Stimulated activated CD4-positive, alpha-beta T cell treated with anti-CD3 and anti-CD28 coated beads, Interleukin-1b, Interleukin-23, amount 100 ng/mL, for 24 hours (primary cell): ENCODE measurements at places on chromosomes 4 and X.

DNA sequence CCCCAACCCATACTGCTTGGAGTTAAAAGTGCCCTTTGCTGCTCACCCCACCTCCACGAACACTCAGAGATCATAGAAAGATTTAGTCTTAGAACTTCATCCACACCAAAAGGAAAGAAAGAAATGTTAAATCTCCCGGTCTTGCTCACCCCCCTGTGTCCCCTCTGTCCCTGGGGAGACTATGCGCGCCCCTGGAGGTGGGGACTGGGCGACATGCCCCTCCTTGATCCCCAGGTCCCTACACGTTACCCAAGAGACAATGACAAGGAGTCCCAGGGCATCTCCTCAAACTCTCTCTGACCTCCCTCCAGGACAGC lies 620 bp downstream of the ITM2A start:
- DNase-seq = no peak

- DNase-seq = no peak
Measured at GRCh38 chrX:28981952-28982351, 394.7 kb downstream of the IL1RAPL1 start.

- DNase-seq = no peak
Measured at GRCh38 chrX:120690344-120690743, 60.5 kb upstream of the C1GALT1C1 start.

GRCh38 chr4:158767451-158767850 lies 1.4 kb upstream of the FNIP2 start:
- no peak for DNase-seq

- no peak for DNase-seq
Measured at GRCh38 chr4:138182838-138183426, 59.2 kb downstream of the SLC7A11 start.

DNA sequence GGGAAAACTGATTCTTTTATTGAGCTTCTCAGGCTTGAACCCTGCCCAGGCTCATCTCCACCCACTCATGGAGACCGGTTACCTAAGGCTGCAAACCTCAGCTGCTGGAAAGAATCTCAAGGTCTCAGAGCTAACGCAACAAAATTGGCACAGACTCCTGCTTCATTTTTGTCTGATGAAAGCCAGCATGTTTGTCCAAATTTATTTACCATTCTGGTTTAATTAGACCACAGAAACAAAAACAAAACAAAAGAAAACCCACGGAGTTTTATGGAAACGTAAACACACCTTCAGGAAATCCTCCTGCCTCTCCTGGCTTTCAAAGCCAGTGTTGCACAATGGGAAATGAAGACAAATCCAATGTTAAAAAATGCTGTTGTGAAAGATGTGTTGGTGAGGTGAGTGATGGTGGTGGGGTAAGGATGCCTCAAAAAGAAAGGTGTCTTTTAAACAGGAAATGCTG lies 56.4 kb upstream of the PDLIM3 start:
- DNase-seq = no peak

GRCh38 chrX:121831601-121832000 lies 784.2 kb downstream of the GLUD2 start:
- no peak for DNase-seq

DNA sequence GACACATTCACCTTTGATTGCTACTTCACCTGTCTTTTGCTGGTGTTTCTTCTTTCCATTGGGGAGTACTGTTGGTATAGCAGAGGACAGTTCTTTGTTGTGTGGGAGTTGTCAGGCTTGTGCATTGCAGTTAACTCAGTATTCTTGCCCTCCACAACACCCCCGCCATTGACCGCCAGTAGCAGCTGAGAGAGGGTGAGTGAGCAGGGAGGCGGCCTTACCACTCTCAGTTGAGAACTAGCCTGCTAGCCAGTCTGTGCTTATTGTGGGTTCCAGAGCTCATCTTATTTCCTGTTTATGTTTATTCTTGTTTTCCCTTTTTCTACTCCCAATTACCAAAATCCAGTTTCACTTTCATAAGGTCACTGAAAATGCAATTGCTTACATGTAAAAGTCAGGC lies 52.2 kb downstream of the STIM2 start:
- DNase-seq = no peak

DNA sequence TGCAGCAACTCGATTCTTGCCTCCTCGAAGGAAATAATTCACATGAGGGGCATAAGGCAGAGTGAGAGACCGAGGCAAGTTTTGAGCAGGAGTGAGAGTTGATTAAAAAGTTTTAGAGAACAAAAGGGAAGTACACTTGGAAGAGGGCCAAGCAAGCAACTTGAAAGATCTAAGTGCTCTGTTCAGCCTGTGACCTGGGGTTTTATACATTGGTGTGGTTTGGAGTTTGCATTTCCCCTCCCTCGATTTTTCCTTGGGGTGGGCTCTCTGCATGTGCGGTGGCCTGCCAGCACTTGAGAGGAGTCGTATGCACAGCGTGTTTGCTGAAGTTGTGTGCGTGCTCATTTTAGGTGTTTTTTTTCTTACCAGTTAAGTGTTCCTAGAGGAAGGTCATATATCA lies 356.4 kb downstream of the KLHL4 start:
- DNase-seq = no peak

DNA sequence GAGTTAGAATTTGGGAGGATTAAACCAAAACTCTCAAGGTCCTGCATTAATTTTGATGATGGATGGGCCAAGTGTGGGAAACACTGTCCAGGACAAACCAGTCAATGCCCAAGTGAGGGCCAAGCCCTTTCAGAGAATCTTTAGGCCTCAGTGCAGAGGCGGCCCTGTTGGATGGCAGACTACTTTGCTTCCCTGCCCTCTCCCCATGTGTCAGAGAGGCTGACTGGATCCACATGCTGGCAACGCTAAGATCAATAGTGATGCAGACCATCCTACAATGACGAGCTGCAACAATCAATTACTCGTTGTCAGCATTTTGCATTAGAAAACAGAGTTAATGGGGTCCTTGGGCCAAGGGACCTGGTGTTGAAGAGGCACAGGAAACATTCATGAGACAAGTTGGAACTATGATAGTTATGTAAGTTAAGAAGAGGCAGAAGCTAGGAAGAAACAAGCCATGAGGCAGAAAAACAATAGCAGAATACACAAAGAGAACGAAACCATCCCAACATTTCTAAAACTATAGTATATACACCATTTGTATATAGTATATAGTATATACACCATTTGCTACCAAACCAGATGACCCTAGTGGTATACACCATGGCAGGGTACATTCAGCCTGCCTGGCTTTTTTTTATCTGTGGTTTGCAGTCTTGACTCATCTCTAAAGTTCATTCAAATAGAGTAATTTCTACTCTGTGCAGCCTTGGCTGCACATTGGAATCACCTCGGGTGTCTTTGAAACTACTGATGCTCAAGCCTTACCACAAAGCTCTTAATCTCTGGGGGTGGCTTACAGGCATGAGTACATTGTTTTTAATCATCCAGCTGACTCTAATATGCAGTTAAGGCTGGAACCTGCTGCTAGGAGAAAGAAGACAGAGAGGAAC lies 147.7 kb upstream of the GYPA start:
- no peak for DNase-seq

DNA sequence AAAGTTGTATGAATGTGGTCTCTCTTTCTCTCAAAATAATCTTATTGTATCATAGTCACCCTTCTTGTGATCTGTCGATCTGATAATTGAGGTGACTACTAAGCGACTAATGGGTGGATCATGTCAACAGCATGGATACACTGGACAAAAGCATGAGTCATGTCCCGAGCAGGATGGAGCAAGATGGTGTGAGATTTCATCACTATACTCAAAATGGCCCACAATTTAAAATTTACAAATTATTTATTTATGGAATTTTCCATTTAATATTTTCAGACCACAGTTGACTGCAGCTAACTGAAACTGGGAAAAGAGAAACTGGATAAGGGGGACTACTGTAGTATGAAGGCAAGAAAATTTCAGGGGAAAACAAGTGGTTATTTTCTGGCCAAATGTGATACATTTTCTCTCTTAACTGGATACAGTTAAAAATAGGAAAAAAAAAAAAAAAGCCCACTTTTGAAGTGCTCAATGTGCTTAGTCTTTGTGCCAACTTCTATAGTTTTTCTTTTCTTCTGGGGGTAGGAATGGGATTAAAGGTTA lies 25.3 kb downstream of the FAM241A start:
- DNase-seq = no peak

DNA sequence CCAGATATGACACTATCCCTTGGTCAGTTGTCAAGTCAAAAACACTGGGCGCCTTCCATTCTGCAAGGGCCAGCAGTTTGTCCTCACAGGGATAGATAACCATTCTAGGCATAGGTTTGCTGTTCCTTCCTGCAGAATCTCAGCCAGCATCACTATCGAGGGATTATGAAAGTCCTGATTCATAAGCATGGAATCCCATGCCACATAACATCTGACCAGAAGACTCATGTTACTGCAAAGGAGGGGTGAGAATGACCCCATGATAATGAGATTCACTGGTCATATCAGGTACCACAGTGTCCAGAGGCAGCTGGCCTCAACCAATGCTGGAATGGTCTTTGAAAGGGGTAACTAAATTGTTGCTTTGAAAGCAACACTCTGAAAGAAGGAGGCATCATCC lies 84.7 kb downstream of the OTC start:
- no peak for DNase-seq

- DNase-seq = no peak
Measured at GRCh38 chr4:139919521-139919920, 234.5 kb downstream of the MAML3 start.

DNA sequence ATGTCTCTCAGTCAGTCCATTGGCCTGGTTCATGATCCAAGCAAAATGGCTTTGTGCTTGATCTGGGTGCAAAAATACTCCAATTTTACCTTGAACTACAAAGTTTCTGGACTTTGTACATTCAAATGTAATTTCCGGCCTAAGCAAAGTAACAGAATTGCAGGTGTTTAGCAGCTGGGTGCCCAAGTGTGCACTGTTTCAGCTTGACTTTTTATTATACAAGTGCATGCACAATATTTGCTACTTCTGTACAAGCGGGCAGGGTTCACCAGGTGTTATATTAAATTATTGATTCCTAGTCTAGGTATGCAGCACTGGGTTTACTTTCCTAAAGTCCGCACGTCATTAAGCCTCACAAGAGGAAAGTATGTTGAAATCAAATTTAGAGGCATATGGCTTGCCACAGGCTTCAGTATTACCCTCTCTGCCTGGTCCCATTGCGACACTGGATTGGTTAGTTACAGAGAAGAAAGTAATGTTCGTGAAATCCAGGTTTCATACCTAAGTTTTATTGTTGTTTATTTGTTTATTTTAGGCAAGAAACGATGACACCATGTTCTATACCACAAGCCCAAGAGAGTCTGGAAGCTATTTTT lies 376.9 kb upstream of the CTSO start:
- DNase-seq = no peak

- DNase-seq = peak; percentile 41
Measured at GRCh38 chrX:39859991-39860861, 237.5 kb downstream of the BCOR start.

GRCh38 chr4:56937262-56937661 lies 29.6 kb downstream of the REST start:
- no peak for DNase-seq

DNA sequence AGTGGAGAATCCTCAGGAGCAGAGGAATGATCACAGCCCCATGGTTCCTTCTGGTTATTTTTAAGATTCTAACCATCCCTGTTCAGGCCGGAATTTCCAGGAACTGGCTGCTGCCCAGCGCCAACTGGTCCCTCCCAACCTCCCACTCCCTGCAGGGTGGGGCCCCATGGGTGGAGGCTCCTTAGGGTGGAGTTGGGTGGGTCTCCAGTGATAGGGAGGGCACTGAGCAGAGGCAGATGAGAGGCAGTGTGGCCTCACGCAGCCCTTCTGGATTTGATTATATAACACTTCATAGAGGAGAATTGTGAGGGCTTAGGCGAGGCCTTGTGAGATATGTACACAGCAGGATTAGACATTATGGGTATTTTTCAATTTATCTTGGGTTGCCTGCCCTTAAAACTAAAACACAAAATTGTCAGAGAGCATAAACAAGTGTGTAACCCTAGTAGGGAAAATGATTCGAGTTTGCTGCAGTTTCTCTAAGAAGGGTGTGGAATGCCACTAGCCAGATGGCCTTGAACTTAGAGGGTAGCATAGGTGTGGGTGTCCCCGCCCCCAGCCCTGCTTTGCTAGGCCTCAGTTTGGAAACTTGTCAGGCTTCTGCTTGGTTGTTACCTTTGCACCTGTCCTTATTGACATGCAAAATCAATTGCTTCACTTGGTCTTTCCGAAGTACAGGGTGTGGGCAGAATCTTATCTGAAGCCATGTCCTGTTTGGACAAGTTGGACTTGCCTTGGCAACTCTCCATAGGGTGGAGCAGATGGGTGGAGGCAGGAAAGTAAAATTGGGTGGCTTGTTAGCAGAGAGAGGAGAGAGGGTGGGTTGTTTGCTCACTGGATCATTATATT lies 9.4 kb downstream of the KLF3 start:
- DNase-seq = no peak

GRCh38 chrX:84186603-84187532 lies 1.1 kb downstream of the RPS6KA6 start:
- no peak for DNase-seq

DNA sequence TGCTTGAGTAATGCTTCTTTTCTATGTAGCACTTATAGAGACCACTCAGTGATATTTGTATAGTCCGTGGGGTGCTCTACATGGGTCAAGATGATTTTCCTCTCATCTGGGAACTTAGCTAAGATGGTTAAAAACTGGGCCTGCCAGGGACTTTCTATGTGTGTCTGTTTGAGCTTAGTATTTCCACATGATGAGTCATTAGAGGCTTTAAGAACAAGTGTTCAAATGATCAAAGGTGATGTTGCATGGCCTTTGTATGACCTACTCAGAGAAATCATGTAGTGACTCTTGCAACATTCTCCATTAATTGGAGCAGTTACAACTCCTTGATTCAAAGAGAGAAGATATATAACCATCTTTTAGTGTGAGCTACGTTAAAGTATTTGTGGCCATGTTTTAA lies 1480.5 kb upstream of the IGFBP7 start:
- no peak for DNase-seq

GRCh38 chrX:103614999-103615398 lies 7.2 kb downstream of the TCEAL3 start:
- DNase-seq = no peak

DNA sequence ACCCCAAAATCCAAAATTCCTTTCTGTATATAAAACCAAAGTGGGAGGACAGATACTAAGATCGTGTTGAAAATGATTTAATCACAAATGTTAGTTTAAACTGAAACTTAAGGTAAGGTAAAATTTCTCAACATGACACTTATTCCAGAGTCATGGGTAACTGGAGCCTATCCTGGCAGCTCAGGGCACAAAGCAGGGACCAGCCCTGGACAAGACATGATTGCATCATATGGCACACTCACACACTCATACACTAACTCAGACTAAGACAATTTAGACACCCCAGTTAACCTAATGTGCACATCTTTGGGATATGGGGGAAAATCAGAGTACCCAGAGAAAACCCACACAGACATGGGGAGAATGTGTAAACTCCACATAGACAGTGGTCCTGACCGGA lies 244.1 kb upstream of the TEX13A start:
- no peak for DNase-seq

- no peak for DNase-seq
Measured at GRCh38 chr4:38090455-38091246, 130.5 kb downstream of the PTTG2 start.
